ENCODE measurements at places on chromosomes 7 and 10.

- DNase-seq = no peak
These were observed 410.3 kb upstream of the ZWINT start for GRCh38 chr10:56771343-56771742.

GRCh38 chr7:91630581-91631380 lies 249.7 kb downstream of the MTERF1 start:
- DNase-seq = no peak

GRCh38 chr10:26407406-26407969 lies 30.7 kb upstream of the APBB1IP start:
- no peak for DNase-seq

- DNase-seq = no peak
These were observed 216.1 kb downstream of the TWIST1 start for GRCh38 chr7:18901351-18901750.

DNA sequence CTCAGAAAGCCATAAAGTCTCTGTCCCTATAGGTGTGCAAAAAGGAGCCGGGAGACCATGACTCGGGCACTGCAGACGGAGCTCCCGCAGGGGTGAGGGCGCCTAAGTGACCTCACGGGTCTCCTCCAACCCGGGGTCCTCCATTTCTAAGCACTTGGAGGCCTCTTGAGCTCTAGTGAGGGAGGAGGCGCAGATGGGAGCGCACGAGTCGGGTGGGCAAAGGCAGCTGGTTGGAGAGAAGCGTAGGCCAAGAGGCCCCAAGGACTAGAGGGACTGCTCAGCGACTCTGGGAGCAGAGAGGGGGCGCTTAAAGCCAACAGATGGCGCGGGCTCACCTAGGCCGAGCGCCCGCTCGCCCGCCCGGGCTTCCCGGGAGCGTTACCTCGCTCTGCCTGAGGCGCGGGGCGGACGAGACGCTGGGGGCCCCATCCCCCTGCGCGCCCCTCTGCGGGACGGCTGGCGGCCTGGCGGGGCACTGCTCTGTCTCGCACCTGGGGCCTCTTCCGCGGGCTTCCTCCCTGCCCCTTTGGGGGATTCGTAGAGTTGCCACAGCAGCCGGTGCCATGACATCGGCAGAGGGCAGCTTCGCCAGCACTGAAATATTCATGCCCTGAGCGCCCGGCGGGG lies 523 bp upstream of the CDH23 start:
- peak; percentile 49 for DNase-seq
